ENCODE measurements at places on chromosomes 13 and 19. TPM values are rescaled to one million over a fixed set of nuclear protein-coding genes. Genes with fewer than 3 reads are reported as not detected.
A peak's percentile ranks its signal among the peaks of the same experiment; 100 is the strongest.

DNA sequence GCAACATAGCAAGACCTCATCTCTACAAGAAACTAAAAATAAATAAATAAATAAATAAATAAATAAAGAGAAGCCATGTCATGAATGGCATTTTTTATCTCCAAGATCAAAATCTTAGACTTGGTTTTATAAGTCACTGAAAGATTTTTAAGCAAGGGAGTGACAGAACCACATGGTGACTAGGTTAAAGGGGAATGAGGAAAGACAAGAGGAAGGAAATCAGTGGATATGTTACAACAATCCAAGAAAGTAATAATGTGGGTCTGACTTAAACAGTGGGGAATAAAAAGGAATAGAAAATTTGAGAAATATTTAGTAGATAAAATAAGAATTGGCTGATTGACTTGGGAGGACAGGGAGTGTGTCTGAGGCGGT lies 18.8 kb upstream of the MED4 start:
- no peak for DNase-seq

- peak; percentile 75 for DNase-seq
These were observed 1.7 kb downstream of the IRS2 start for GRCh38 chr13:109784590-109785140.

DNA sequence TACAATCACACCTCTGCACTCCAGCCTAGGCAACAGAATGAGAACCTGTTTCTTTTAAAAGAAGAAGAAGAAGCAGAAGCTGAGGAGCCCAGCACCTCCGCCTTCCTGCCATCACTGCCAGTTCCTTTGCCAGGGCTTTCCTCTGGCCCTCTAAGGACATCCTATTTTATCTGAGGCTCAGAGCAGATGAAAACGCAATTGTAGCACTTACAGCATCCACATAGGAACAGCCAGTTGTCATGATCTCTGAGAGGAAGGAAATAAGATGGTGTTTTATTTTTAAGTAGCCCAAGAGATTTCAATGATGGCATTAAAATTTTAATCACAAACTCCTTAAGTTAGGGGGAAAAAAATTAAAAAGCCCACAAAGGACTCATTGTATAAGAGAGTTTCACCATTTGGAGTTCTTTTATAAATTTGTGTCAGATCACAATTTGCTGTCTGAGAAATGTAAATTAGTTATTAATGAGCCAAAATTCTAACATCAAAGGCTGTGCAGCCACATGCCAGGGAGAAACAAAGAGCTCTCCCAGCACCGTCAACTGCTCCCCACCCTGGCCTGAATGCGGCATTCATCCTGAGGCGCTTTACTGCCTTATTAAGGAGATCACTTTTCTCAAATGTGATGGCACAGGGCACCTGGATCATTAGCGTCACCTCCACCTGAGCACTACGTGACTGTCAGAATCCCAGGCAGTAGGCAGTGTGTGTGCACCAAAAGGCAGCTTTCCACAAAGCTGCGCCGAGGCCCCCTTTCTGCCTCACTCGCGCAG lies 393.0 kb downstream of the FOXO1 start:
- no peak for DNase-seq

DNA sequence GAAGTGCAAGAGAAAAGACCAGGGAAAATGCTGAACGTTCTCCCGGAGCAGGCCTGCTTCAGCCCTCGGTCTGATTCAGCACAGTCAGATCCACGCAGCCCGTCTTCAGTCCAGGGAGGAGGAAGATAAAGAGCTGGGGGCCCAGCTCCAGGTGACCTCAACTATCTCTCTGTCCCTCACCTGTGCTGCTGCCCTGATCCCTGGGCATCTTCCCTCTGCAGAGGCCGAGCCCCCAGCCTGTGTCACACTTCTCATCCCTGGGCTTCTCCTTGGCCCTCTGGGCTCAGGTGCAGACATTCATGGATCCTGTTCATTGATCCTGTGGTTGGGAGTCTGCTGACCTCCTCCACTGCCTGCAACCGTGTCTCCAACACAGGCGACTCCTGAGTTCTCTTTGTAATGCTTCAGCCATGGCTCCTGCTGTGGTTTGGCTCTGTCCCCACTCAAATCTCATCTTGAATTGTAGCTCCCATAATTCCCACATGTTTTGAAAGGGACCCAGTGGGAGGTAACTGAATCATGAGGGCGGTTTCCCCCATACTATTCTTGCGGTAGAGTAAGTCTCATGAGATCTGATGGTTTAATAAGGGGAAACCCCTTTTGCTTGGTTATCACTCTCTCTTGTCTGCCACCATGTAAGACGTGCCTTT lies 27.9 kb downstream of the COL4A2 start:
- DNase-seq = no peak

GRCh38 chr13:21537105-21537504 lies 66.9 kb downstream of the MICU2 start:
- no peak for DNase-seq

DNA sequence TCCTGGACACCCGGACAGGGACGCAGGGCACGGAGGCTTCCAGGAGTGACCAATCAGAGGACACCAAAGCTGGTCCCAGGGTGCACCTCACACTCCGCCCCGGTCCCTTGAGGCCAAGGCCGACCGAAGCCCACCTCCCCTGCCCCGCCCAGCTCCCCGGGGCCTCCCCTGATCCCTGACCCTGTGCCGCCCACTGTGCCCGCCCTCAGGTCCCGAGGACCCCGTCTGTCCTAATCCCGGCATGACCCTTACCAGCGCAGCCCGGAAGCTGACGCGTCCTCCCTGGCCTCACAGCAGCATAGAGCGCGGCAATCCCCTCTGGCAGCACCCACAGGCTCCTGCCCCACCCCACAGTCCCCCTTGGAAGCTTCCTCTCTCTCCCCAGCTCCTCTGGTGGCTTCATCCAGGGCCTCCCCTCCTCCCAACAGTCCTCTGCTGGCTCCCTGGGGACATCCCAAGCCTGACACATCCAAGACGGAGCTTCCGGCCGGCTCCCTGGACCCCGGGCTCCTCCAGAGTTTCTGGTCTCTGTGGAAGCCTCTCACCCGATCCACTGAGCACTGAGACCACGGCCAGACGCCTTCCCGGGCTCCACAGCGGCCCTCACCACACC lies 7.4 kb upstream of the CDC34 start:
- DNase-seq = no peak

- DNase-seq = no peak
These were observed 200.9 kb upstream of the TMTC4 start for GRCh38 chr13:100875392-100876043.

DNA sequence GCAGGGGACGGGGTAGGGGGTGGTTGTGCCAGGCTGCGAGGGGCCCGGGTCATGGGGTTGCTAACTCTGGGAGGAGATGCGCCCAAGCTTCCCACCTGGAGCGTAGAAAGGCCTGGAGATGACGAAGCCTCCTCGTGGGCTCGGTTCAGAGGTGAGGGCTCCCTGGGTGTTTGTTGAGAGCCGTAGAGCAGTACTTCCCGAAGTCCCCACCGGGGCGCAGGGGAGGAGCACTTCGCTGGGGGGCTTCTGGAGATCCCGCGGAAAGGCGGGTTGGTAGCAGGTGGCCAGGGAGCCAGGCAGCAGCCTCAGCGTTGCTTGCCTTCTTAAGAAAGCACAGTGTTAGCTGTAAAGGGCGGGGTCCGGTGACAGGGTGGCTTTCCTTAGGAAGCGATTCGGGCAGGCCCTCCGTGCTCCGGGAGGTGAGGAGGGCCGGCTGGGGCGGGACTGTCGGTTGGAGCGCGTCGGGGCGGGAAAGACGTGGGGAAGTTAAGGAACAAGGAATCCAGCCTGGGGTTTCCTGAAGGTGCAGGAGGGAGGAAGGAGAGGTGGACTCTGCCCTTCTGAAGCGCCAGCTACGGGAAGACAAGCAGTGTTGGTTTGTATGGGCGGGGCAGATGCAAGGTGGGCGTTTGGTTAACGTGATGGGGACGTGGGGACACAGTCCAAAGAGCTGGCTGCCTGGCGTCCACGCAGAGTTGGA lies 3.3 kb downstream of the VSTM2B start:
- DNase-seq = no peak

GRCh38 chr19:39139305-39139874 lies 13.8 kb downstream of the PAK4 start:
- no peak for DNase-seq

GRCh38 chr19:6509118-6509971 lies 7.2 kb upstream of the TUBB4A start:
- no peak for DNase-seq

GRCh38 chr13:50950849-50951248 lies 41.3 kb downstream of the RNASEH2B start:
- DNase-seq = no peak

- DNase-seq = peak; percentile 87
These were observed 102.6 kb upstream of the RNF113B start for GRCh38 chr13:98279473-98280175.

DNA sequence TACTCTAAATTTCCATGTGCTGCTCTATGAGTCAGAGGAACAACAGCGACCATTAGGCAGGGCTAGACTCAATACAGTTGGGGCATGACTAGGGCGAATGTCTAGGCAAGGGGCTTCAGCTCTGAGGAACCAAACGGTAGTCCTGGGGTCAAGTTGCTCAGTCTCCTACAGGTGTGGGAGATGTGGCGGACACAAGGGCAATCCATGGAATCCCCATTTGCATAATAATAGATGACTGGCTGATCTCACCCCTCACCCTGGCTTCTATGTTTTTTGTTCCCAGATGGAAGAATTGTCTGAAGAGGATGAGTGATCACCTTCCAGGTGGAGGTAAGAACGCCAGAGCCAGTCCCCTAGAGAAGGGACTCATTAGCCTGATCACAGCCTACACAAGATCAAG lies 1048.2 kb upstream of the MIR17HG start:
- DNase-seq = no peak

- no peak for DNase-seq
These were observed 6.9 kb downstream of the CIB3 start for GRCh38 chr19:16166417-16166816.

- peak; percentile 31 for DNase-seq
These were observed 212.5 kb upstream of the IRS2 start for GRCh38 chr13:109998684-109999533.

- DNase-seq = no peak
These were observed 1.7 kb upstream of the DLEU7 start for GRCh38 chr13:50845211-50845610.

The ZNF625 gene
- polyA plus RNA-seq = 20.1 TPM

GRCh38 chr13:71685072-71685471 lies 181.9 kb downstream of the DACH1 start:
- DNase-seq = no peak

DNA sequence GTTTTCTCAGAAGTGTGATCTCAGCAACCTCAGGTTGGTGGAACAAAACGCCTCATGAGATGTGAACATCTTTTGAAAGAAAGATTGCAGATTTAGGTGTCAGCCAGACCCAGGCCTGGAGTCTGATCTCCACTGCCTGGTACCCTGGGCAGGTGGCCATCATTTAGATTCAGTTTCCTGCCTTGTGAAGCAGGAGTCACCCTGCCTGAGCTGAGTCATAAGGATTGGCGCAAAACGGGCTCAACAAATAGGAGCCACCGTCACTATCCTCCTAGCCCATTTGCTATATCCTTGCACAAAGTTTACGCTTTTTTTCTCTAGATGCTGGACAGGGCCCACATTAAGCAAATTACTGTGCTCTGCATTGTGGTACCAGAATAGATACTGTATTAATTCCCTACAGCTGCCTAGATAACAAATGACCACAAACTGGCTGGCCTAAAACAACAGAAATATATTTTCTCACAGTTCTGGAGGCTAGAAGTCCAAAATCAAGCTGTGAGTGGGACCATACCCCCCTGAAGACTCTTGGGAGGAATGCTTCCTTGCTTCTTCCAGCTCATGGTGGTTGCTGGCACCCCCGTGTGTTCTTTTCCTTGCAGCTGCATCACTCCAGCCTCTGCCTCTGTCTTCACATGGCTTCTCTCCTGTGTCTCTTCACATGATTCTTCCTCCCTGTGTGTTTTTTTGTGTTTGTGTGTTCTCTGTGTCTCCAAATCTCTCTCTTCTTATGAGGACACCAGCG lies 38.2 kb downstream of the TNFSF11 start:
- no peak for DNase-seq

- DNase-seq = no peak
These were observed 617.7 kb downstream of the DCT start for GRCh38 chr13:93861818-93862217.

GRCh38 chr19:35207391-35207871 lies 21.1 kb downstream of the FAM187B start:
- DNase-seq = no peak

DNA sequence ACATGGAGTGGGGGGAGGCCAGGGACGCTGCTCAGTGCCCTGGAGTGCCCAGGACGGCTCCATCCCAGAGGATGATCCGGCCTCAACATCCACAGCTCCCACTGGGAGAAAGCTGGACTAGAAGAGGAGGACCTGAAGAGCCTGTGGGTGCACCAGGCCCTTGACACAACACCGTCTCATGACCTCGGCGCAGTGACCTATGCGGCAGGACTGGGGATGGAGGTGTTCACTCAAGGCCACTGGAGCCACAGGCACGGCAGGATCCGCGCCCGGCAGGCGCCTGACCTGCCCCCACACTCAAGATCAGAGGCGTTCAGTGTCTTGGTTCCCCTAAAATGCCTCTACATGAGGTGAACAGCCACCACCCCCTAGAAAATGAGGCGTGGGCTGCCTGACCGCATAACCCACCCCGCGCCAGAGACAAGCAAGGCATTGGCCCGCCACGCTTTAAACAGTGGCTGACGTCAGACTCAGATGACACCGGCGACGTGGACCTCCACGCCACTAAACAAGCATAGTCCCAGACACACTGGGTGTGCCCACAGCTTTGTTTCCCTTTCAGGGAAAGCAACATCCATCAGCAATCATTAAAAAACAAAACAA lies 8.0 kb downstream of the SGTA start:
- DNase-seq = no peak

GRCh38 chr13:38602266-38602665 lies 84.6 kb upstream of the FREM2 start:
- DNase-seq = no peak

GRCh38 chr13:49063497-49063896 lies 87.8 kb downstream of the FNDC3A start:
- DNase-seq = no peak

- no peak for DNase-seq
These were observed 1198.8 kb upstream of the SPRY2 start for GRCh38 chr13:81539643-81540150.

- no peak for DNase-seq
These were observed 192.1 kb downstream of the KATNAL1 start for GRCh38 chr13:30115257-30115600.

The RCBTB1 gene
- 53.1 TPM for polyA plus RNA-seq

The IZUMO4 gene
- polyA plus RNA-seq = 6.2 TPM

- no peak for DNase-seq
These were observed 14.7 kb downstream of the GARRE1 start for GRCh38 chr19:34269081-34269480.

The IRGC gene
- not detected for polyA plus RNA-seq

DNA sequence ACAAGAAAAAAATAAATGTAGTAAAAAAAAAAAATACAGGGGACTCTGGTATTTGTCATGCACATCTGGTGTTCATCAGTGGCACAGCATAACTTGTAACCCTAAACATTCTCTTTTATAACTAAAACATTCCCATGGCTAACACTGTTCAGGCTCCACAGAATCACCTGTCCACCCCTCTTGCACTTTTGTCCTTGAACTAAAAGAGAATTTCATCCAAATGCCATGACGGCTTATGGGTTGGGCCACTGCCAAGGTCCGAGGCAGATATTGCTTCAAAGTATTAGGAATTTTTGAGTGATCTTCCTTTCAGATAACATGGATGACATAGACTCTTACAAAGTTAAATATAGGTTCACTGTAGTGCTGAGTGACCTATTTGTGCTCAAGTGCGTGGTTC lies 25.7 kb upstream of the SERP2 start:
- DNase-seq = no peak

The AKT2 gene
- 191 TPM for polyA plus RNA-seq

The LIPE gene
- polyA plus RNA-seq = 10.0 TPM

GRCh38 chr13:105799155-105799554 lies 736.3 kb downstream of the EFNB2 start:
- no peak for DNase-seq
